Mesothelial cell of epicardium (in vitro differentiated cells): ENCODE measurements at places on chromosomes 13 and 19.

GRCh38 chr13:73607489-73608156 lies 526.6 kb downstream of the KLF12 start:
- no peak for DNase-seq

DNA sequence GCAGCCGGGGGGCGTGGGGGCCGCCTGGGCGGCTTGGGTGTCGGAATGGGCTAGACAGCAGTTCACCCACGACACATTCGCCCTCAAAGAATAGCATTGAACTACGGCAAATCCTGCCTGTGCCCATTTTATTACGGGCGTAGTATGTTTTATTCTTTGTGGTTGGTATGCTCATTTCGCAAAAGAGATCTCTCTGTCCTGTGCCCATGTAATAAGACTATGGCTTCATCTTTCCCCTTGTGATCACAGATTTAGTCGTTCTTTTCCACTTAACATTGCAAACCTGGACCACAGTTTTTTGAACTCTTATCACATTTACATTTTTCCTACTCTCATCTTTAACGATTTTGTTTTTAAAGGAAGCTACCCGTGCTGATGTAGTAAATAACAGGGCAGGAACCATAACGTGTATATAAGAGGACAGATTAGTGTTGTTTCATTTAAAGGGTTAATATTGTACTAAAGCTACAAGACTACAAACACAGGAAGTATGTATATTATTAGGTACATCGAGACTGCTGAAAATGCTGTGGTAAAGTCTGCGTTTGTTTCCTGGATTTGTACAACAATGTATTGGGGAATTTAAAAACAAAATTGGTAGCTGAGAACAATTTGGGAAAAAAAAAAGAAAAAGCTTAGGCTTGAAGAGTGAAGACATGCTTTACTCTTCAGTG lies 3.2 kb upstream of the MYCBP2 start:
- DNase-seq, result no peak

DNA sequence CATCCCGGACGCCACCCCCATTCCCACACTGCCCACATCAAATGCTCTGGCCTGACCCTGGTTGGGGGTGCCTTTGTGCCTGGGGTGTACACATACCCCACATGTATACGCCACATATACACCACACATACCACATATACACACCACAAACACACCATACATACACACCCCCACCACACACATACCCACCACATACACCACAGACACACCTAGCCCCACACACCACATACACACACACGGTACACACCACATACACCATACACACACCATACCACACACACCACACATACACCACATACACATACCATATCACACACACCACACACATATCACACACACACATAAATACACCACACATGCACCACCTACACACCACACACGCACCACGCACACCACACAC lies 10.2 kb downstream of the ERFL start:
- DNase-seq, result no peak

- DNase-seq, result no peak
These were observed 395.7 kb downstream of the SLITRK5 start for GRCh38 chr13:88066847-88067246.

- DNase-seq, result no peak
These were observed 68.7 kb upstream of the CACNA1A start for GRCh38 chr19:13574933-13575332.

DNA sequence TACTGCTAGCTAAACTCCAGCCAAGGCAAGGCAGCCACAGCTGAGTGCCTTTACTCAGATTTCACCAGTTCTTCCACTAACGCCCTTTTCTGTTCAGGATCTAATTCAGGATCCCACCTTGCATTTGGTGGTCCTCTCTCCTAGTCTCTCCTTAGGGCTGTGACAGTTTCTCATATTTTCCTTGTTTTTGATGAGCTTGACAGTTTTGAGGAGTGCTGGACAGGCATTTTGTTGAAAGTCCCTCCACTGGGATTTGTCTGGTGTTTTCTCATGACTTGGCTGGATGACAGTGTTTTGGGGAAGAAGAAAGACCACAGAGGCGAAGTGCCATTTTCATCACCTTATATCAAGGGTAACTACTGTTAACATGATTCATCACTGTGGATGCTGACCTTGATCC lies 162.3 kb upstream of the TSC22D1 start:
- DNase-seq, result no peak

DNA sequence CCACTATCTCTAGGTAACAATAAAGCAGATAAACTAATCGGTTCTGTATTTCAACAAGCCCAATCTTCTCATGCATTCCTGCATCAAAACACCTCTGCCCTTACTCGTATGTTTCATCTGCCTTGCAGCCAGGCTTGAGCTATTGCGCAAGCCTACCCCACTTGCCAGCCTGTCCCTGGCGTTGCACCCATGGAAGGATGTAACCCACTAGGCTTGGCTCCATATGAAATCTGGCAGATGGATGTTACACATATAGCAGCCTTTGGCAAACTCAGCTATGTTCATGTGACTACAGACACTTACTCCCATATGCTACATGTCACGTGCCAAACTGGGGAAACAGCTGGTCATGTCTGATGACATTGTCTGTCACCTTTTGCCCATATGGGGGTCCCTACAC lies 11.9 kb upstream of the ZNF549 start:
- DNase-seq, result no peak

- DNase-seq, result no peak
These were observed 506.7 kb upstream of the PCDH9 start for GRCh38 chr13:67736646-67737420.

DNA sequence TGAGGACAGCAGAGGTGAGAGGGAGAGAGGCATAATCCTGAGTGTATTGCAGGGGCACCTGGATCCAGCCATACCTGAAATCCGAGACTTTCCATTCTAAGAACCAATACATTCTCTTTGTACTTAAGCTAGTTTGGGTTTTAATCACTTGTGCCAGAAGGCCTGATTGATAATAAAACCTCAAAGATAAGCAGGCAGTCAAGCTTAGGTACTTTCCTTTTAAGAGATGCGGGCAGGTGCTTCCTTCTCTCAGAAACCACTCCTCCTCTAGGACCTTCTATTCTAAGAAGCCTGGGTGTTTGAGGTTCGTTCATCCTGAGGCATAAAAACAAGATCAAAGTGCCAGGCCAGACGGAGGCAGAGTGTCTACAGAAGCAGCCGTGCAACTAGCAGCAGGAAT lies 22.2 kb downstream of the FAM187B start:
- DNase-seq, result no peak

DNA sequence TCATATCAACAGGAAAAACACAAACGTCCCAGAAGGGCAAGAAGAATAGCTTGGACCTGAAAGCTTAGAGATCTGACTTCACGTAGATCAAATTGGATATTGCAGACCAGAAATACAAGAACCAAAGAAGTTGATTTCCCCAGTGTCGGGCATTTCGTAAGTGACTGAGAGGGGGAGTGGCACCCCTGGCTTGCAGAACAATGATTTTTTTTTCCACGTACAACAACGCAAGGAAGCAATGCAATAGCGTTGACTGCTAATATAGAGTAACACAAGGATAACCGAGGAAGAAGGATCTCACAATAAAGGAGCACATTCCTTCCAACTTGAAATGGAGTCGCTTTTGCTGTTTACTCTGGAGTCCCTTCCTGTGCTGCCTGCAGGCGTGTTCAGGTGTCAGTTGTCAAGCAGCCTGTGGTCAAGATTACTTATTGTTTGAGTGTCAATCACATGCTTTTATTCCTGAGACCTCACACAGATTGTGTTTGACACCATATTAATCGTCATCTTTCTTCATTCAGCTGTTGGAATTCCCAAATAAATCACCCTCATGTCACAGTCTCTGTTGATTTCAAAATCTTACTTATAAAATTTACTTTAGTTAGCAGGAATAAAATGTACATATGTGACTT lies 139.4 kb downstream of the FREM2 start:
- DNase-seq, result no peak

DNA sequence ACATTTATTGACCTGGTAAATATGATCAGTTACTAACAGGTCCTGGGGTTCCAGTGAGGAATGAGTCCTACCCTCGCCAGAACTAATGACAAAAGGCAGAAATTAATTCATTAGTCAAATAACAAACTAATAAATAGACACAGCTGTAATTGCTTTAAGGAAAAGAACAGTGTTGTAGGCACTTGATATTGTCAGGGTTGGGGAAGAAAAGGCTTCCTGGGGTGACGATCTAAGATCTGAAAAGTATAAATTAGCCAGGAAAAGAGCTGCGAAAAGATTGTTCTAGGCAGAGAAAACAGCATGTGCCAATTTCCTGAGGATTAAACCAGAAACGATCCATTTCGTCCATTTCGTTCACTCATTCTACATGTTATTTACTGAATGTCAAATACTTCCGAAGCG lies 670 bp upstream of the CHAF1A start:
- no peak for DNase-seq

DNA sequence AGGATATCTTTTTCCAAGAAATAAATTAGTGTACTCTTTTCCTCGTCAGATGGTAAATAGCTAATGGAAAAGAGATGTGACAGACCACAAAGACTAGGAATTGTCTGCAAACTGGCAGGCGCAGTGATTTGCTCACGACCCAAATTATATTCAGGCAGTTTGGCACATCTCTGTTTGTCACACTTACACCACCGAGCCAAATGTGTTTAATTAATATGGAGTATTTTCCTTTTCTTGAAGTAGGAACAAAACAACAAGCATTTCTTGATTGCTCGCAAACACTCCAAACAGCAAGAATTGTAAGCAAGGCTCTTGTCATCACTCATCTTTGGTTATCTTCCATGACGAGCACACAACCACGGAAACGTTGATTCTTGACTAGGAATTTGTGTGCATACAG lies 884.2 kb downstream of the PCDH9 start:
- DNase-seq, result no peak

GRCh38 chr13:29564373-29564772 lies 31.1 kb downstream of the SLC7A1 start:
- no peak for DNase-seq

- DNase-seq, result no peak
These were observed 617 bp upstream of the IQCN start for GRCh38 chr19:18274781-18275356.

- no peak for DNase-seq
These were observed 5.2 kb upstream of the LRRC8E start for GRCh38 chr19:7883105-7883504.

DNA sequence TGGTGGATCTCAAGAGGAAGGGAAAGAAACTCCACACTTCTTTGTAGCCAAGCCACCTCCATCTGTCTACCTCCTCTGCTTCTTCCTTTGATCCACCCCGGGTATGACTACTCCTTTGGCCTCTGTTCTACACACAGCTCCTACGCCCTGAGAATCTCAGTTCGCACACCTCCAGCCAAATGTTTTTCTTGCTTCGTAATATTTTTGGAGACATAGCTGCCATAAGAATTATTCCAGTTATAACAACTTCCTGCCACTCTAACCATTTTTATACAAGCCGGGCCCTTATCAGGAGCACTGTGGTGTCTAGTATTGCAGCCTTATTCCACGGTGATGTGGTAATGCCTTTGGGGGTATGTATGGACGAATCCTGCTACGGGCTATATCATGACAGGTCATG lies 126.7 kb downstream of the STARD13 start:
- no peak for DNase-seq

DNA sequence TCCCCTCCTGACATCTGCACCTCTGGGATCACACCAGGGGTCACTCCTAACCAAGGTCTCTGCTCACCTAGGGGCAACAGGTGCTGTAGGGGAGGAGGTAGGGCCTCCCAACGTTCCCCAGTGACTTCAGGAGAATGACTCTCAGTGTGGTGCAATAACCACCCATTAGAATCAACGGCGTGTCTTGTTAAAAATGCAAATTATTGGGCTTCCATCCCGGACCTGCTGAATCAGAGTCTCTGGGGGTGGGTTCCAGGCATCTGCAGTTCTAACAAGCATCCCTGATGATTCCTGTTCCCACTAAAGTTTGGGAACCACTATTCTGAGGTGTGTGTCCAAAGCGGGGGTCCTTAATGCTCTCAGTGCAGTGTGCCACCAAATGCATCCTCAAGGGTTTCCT lies 84.6 kb downstream of the CRYL1 start:
- DNase-seq, result no peak

- no peak for DNase-seq
These were observed 838 bp upstream of the SNRNP70 start for GRCh38 chr19:49084206-49085019.

DNA sequence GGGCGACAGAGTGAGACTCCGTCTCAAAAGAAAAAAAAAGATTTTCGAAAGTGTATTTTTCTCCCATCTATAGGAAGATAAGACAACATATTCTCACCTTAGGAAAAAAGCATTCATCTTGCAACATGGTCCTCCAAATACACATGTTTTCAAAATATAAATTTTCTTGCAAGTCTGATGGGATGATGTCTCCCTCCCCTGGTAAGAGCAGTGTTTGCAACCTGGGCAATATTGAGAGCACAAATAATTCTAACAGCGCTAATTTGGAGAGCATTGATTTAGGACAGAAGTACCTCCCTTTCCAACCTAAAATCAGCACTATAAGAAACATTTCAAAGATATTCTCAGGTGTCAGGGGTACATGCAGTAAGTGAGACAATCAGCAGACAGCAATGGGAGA lies 61.0 kb upstream of the SHISA2 start:
- DNase-seq, result no peak

GRCh38 chr19:54485851-54486250 lies 12.8 kb upstream of the CDC42EP5 start:
- DNase-seq, result no peak

- no peak for DNase-seq
These were observed 63.4 kb downstream of the MLLT1 start for GRCh38 chr19:6216236-6216995.

DNA sequence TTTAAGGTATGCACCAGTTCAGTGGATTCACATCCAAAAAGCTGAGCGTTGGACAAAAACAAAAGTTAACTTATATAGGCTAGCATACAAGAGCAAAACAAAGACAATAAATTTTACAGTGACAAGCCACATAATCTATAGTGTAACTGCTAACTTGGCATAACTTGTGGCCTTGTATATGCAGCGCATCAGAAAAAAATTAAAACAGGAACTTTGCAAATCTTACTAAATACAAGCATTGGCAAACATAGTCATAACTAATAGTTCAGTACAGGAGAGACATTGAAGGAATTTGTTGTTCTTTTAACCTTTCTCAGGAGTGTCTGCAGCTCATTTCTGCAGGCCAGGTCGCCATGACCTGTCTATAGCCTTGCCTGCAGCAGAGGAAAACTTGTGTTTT lies 54.6 kb downstream of the OR10H4 start:
- DNase-seq, result no peak

GRCh38 chr19:991174-991931 lies 7.2 kb downstream of the WDR18 start:
- no peak for DNase-seq

DNA sequence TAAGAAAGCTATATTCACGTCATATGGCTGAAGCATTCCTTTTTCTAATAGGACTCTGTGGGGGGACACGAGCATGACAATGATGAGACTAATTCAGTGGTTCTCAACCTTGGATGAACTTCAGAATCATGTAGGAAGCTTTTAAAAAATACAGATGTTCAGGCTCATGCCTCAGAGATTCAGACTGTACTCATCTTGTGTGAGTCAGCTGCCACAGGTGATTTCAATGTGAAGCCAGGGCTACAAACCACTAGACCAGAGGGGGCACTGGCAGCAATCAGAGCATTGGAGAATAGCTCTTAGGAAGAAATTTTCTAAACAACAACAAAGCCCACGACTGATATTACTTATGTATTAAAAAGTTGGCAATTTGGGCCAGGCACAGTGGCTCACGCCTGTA lies 91.7 kb downstream of the SERP2 start:
- DNase-seq, result no peak
